Liver (tissue), 10 donors: ENCODE measurements at places on chromosomes 11 and 22.

GRCh38 chr22:30717952-30718351 lies 23.3 kb downstream of the OSBP2 start:
- no peak for DNase-seq

DNA sequence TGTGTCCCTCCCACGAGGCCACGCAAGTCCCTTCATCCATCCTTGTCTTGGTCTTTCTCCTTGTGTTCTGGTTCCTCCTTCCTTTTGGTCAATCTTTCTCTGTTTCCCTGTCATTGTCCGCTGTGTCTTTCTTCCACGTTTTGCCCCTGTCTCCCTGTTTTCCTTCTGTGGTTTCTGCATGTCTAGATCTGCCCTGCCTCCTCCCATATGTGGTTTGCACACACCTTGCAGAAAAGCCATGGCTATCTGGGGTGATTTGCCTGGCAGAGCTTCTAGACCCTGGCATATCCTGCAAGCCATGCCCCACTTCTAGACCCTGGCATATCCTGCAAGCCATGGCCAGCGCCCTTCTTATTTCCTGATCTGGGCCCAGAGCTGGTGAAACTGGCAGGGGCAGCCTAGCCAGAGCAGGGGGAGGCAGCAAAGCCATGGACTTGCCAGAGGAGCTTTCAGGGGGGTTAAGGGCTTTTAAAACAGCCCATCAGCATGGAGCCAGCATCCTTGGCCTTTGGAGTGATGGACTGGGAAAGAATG lies 131.6 kb upstream of the NECTIN1 start:
- DNase-seq: no peak

DNA sequence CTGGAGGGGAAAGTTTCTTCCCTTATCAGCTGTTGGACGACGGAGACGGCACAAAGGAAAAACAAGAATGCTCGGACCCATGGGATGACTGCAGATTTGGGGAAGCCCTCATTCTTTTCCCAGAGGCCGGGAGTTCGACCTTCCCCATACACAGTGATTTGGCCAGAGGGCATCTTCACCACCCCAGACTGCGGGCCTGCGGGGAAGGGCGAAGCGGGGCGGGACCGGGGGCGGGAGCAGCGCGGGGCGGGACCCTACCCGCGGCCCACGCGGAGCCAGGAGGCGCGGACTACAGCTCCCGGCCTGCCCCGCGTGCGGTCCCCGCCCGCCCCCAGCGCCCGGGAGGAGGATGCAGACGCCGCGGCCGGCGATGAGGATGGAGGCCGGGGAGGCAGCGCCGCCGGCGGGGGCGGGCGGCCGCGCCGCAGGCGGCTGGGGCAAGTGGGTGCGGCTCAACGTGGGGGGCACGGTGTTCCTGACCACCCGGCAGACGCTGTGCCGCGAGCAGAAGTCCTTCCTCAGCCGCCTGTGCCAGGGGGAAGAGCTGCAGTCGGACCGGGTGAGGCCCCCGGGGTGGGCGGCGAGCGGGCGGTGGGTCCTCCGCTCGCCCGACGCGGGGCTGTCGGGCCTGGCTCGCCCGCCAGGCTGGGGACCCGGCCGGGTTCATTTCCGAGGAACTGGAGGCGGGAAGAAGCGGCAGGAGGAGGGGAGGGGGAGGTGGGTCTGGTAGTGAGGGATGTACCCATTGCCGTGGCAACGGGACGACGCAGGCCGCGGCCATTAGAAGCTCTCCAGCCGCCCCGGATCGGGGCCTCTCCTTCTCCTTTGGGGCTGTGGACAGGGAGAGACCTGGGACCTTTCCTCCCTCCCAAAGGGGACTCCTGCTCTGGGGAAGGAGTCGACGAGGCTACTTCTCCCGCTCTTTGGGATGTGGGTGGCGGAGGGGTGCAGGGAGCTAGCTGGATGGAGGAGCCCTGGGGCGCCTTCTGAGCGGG lies at the start of gene KCTD17:
Gene KCTD17, plus strand, starts transcription at position 352 of the 995 bp plus-strand sequence. Its CDS starts 19 bp downstream, at position 371.
- peak; percentile 51 for DNase-seq

DNA sequence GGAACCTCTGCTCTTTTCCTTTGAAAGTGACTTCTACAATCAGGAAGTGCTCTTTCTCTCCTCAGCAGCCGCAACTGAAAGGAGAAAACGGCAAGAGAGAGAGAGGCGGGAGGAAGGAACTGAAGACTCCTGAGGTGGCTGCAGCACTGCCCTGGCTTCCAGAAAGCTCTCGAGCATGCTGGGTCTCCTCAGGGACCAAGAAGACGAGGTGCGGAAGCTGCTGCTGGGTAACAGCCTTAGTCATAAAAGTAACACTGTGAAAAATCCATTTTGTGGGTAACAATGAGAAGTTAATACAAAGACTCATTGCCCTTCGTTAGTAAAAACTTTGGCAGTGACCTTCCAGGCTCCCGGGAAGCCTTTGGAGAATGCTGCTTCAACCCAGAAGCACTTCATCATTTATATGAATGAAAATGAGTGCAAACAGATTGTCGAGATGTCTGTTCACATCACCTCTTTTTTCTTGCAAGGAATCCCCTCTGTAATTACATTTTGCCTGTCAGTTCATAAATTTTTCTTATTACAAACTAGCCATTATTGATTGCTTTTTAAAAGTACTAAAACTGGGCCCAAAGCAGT lies 473.4 kb downstream of the SOX6 start:
- DNase-seq: no peak

DNA sequence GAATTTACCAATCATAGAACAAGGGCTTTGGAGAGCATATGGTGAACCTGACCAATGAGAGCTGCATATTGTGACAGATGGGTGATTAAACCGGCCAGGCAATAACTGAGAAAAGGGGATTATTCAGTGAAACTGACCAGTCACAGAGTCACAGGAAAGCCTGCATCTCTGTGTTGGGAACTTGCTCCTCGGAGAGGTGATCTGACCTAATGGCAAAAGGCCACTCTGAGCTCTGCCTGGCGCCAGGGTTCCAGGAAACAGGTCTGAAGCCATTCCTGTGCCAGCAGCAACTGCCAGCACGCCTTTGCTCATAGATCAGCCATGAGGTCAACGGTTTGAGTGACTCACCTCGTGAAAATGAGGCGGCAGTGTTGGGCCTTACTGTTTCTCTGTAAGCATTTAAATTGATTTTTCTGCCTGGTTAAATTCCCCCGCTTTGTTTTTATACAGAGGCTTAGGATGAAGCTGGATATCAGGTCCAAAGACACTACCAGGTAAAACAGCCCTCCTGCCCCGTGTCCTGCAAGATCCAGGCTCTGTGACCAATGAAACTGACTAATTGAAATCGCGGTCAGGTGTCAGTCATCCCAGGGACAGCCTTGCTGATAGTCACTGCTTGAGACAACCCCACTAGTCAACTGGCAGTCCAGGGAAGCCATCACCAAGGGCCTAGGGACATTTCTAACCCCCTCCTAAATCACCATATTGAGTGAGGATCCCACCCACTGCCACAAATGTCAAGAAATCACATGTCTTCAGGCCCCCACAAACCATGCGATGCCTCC lies 35.8 kb upstream of the MYOD1 start:
- no peak for DNase-seq

DNA sequence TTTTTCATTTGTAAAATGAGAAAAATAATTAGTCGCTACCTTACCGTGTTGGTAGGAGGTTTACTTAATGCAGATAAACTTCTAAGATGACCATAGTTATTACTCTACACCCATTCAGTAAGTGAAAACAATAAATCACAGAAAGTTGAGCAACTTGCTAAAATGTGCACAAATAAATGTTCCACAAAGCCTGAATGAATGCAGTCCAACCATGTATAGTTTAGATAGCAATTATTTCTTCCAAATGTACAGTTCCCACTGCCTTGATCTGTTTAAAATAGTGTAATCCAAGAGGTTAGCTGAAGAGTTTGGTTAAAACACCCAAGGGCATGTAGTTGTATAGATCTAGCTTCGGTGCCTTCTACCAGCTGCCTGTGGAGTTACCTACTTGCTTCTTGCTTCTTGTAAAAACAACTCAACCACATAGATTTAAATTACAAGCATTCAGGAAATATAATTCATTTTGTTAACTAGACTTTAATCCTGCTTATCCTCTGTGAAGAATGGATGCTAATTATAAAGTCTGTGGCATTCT lies 106.3 kb upstream of the CARD18 start:
- no peak for DNase-seq

- no peak for DNase-seq
Observed at GRCh38 chr22:42725606-42726355, 5.1 kb upstream of the A4GALT start.

DNA sequence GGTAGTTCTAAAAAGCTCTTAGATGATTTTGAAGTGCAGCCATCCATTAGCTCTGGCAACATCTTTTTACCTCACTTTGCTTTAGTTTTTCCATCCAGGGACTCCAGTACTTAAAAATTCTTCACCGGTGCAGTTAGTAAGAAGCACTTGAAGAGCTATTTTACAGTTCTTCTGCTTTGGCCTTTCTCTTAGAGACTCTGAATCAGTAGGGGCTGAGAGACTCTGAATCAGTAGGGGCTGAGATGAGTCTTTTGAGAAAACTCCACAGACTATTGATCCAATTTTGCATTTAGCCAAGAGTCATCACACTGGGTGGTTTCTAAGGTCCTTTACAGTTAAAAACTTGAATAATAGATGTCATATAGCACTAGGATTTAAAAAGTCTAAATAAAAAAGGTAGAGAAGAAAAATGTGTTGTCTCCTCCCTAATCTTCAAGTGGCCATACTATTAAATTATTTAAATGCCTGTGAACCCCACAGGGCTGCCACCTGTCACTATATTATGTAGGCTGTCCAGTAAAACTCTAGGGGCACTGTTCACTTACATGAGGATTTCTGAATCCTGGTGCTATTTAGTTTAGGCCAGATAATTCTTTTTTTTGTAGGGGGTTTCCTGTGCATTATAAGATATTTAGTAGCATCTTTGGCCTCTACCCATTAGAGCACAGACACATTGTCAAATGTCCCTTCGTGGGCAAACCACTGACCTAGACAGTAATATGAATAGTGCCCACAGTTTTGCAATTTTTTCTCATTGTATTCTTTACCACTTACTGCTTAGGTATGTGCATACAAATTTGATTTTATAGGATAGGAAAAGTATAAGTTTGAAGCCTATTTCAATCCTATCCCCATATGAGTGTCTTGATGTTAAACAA lies 26.3 kb upstream of the HIKESHI start:
- DNase-seq: no peak

DNA sequence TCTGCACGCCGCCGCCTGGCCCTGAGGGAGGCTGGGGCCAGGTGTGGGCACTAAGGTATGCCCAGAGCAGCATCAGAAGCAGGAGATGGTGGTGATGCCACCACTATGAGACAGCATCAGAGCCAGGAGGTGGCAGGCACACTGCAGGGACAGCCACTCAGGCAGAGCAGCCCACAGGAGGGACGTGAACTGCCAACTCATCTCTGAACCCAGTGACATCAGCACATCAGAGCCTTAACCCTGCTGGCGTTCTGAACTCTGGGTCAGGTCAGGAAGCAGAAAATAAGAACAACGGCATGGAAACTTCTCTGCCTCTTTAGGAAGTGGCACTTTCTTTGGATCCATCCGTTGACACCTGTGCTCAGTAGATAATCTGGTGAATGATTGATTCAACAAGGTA lies 14.7 kb upstream of the IFT27 start:
- DNase-seq: no peak

DNA sequence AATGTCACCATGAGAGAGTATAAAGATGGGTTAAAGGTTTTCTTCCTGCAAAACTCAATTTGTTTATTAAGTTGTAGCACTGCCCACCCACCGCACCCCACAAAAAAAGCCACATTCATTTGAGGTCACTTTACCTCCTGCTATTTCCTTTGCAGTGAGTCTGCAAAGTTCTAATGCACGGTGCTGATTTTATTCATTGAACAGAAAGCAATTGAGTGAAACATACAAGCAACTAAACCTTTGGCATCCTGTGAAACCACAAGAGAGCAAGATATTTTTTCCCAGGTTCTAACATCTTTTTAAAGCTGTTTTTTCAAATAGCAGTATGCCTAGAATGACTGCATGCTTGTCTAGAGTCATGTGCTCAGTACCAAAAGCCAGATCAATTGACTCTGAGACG lies 39.0 kb downstream of the RRAS2 start:
- no peak for DNase-seq

- DNase-seq: no peak
Observed at GRCh38 chr11:30710221-30710620, 124.1 kb upstream of the MPPED2 start.

DNA sequence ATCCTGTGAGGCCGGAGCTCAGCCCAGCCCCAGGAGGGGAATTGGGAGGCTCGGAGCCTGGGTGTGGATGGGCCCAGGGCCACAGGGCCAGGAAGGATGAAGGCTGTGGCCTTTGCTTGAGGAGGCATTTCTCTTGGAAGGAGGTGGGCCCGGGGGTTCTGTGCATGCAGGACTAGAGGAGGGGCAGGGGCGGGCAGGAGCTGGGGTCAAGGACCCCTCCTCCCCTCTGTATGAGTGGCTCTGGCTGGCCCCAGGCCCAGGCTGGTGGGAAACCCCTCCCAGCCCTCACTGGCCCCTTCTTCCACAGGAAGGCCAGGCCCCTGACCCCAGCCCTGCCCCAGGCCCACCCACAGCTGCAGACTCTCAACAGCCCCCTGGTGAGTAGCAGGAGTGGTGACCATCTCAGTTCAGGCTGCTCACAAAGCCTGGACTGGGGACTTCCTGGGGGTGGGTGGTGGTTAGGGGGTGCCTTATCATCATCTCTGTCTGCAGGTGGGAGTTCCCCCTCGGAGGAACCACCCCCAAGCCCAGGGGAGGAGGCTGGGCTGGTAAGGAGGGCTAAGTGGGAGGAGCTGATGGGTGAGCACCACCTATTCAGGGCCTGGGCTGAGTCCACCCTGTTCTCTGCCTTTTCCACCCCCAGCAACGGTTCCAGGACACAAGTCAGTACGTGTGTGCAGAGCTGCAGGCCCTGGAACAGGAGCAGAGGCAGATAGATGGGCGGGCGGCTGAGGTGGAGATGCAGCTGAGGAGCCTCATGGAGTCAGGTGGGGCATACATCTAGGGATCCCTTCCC lies 6.0 kb downstream of the KCNK7 start:
- no peak for DNase-seq

- no peak for DNase-seq
Observed at GRCh38 chr11:65431451-65432099, 9.0 kb downstream of the NEAT1 start.

- no peak for DNase-seq
Observed at GRCh38 chr22:49019737-49020713, 807.6 kb downstream of the BRD1 start.

DNA sequence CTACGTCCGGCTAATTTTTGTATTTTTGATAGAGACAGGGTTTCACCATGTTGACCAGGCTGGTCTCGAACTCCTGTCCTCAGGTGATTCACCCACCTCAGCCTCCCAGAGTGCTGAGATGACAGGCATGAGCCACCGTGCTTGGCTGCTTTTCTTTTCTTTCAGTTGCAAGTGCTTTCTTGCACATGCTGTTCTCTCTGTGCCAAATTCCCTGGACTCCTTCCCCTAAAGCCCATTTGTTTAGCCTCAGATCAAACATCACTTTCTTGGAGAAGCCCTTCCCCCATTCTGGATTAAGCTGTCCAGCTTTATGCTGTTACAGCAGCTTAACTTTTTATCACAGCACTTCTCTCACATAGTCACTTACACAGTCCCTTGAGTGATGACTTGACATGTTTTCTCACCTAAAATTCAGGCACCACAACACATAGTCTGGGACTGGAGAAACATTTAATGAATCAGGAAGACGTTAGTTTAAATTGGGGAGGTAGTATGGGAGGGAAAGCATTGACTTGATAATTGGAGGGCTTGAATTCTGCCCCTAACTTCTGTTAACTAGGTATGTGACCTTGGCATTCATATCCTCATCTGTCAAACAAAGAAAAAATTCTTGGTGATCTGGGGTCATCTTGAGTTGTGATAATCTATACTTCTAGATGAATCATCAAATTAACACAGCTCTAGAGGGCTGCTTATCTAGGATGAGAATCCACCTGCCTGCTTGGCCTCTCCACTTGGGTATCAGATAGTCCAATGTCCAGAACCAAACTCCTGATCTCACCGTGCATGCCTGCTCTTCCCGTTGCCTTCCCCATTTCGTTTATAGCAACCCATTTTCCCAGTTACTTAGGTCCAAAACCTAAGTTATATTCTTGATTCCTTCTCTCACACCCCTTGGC lies 18.4 kb downstream of the ACO2 start:
- DNase-seq: no peak
